ENCODE measurements at places on chromosomes 12 and 14. TPM values are rescaled to one million over a fixed set of nuclear protein-coding genes. Genes with fewer than 3 reads are reported as not detected.

DNA sequence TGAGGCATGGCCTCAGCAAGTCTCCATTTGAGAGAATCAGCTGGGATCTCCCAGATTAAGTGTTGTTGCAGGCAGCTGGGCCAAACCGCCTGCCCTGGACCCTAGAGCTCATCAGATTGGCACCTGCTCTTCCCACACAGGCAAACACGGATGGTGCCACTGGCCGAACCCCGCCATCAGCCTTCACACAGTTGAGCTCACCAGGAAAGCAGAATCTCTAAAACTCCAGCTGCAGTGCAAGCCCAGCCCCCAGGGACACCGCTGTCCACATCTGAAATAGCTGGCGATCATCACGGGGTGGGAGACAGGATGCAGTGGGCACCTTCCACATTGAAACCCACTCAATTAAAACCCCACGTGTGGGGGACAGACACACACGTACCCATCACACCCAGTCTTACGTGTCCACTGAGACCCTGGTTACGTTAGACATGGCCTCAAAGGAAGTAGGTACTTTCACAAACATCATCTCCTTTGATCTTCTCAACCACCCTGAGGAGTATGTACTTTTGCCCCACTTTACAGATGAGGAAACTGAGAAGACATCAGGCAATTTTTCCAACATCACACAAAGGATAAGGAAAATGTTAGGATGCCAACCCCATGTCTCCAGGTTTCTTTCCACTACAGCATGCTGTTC is 88.8 kb downstream of the SINHCAF start:
- DNase-seq, result no peak

DNA sequence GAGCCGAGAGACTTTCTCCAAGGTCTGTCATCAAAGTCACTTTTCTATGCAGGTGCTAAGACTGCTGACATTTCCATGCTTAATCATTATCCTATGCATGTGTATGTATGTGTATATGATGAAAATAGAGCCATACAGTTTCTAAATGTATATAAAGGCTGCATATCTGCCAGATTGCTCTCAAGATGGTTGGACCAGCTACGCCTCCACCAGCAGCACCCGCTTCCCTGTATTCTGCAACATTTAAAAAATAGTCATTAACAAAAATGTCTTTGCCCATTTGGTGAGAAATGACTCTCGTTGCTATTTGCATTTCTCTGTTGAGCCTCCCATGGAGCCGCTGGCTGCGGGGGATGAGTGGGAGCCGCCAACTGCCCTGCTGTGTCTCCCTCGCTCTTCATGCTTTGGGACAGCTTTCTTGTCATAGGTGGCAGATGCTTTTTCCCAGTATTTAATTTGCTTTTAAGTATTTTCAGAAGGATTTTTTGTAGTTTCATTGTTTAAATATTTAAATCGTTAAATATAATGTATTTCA is 54.7 kb downstream of the DYNC1H1 start:
- DNase-seq, result no peak

DNA sequence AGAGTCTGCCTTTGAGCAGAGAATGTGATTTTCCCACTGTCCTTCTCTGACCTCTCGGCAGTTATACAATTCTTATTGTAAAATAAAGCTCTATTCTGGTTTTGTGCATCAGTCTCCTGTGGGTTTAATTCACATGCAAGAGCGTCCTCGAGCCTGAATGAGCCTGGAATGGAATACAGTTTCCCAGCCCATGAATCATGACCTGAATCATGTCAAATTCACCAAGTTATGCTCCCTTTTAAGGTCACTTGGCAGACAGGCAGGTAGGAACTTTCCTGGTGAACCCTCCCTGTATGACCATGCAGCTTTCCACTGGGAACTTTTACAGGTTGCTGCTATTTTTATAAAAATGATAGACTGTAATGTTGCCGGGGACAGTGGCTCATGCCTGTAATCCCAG is 41.7 kb downstream of the BICD1 start:
- no peak for DNase-seq

DNA sequence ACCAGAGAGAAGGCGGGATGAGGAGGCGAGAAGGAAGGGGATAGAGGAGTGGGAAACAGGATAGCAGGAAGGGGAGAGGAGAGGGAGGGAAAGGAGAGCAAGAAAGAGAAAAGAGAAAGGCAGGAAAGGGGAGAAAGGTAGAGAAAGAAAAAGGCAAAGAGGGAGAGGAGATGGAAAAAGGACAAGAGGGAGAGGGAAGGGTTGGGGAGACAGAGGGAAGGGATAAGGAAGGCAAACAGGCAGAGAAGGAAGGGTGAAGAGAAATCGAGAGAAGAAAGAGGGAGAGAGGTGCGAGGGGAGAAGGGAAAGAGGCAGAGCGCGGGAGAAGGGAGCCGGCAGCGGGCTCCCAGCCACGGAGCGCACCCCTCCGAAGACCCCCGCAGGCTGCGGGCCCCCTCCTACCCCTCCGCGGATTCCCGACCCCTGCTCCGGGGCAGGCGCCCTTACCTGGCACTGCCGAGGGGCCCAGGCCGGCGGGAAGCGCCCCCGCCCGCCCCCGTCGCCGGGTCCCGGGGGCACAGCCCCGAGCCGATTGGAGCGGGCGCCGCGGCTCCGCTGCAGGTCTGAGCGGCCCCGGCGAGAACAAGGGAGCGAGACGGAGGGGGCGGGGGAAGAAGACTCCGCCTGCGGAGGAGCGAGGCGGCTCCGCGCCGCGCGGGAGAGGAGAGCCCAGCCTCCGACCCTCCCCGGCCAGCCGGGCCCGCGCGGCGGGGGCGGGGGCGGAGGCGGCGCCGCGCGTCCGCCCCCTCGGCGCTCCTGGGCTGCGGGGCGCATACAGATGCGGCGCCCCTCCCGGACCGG is at the start of gene CDH24:
TSS of gene CDH24 (minus strand) at position 565 of the 801 bp plus-strand sequence. CDS start 1,787 bp downstream, outside the sequence.
- peak; percentile 90 for DNase-seq

DNA sequence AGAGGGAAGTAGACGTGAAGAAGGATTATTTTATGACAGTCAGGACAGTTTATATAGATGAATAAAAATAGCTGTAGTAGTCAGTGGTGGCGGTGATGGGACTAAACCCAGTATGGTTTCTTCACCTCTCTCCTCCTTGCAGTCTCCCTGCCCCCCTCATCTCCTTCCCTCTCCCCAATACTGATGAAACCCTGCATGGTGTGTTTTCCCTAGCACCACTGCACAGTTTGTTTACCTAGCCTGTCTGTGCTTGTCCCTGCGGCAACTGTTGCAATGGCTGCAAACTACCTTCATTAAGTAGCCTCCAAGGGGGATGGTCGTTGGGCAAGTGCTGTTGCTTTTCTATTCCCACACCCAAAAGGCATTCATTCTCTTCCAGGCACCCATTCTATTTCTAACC is 14.7 kb downstream of the PCBP2 start:
- no peak for DNase-seq

DNA sequence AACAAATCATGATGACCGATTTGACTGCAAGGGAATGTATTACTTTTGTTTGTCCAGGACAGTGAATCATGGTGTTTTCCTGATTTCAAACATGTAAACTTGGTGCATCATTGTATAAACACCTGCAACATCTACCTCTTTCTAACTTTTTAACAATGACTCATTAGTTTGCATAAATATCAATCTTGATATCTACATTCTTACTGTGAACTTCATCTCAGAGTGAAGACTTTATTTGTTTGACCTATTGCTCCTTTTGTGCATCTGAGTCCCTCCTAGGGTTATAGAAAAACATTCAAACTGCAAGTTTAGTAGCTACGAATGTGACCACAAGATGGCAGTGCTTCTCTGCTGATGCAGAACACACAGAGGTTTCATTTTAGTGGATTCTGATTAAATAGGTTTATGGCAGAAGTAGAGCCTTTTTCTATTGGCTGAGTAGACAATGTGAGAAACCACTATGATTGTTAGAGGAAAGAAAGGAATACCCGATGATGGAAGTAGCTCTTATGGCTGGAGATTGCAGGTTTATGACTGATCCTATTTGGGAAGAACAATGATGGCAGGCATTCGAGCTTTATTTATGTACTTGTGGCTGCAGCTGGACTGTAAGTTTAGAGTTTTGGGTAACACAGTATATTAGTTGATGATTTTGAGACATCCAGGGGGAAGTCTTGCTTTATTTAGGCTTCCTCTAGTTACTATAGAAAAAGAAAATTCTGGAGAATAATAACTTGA is 244.2 kb upstream of the OR4E1 start:
- peak; percentile 11 for DNase-seq

MYL2 gene
- not detected for polyA plus RNA-seq

IL23A gene
- polyA plus RNA-seq, result 0.29 TPM

- no peak for DNase-seq
Measured at GRCh38 chr12:53856132-53856531, 82.5 kb upstream of the HOXC13 start.

- no peak for DNase-seq
Measured at GRCh38 chr12:67764055-67764454, 115.5 kb downstream of the DYRK2 start.

KRT79 gene
- polyA plus RNA-seq, result not detected

GRCh38 chr14:35747379-35747778 is 61.7 kb downstream of the RALGAPA1 start:
- no peak for DNase-seq

PMCH gene
- polyA plus RNA-seq, result not detected

- DNase-seq, result peak; percentile 50
Measured at GRCh38 chr14:104085032-104085888, at the start of gene ASPG. ASPG (plus strand) TSS chr14:104085700; CDS start chr14:104085771, 71 bp downstream.

KCNMB4 gene
- polyA plus RNA-seq, result 1.0 TPM

- DNase-seq, result no peak
Measured at GRCh38 chr14:95619785-95620417, 66.3 kb upstream of the TCL1B start.

PIANP gene
- 9.9 TPM for polyA plus RNA-seq

GRCh38 chr12:27771481-27772327 is 8.3 kb upstream of the KLHL42 start:
- no peak for DNase-seq

- DNase-seq, result no peak
Measured at GRCh38 chr14:76304536-76305267, 71.2 kb upstream of the ESRRB start.

DNA sequence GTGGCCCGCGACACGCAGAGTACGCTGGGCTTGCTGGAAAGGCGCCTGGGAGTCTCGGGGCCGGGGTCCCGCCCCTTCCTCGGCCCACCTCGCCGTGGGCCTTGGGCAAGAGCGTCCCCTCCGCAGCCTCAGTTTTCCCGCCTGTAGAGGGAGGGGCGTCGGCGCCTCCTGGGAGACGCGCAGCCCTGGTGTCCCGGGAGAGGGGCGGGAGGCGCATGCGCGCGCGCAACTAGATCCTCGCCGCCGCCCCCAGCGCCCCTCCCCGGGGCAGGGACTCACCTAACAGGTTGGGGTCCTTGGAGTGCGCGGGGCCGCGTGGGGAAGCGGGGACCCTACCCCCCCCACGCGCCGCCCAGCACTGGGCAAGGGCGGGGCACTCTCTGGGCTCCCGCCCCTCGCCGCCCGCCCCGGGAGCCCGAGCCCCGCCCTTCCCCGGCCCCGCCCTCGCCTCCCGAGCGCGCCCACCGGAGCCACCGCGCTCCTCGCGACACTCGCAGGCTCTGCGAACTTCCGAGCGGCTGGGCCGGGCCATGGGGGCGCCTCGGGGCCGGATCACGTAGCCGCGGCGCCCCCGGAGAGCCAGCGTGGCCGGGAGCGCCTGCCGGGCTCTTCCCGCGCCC is at the start of gene KIF26A:
TSS of gene KIF26A (plus strand) at position 490 of the 620 bp plus-strand sequence. CDS start 136 bp downstream, outside the sequence.
- DNase-seq, result peak; percentile 96

ITGB7 gene
- polyA plus RNA-seq, result 0.25 TPM

- no peak for DNase-seq
Measured at GRCh38 chr12:108583991-108584390, 13.9 kb downstream of the TMEM119 start.

DNA sequence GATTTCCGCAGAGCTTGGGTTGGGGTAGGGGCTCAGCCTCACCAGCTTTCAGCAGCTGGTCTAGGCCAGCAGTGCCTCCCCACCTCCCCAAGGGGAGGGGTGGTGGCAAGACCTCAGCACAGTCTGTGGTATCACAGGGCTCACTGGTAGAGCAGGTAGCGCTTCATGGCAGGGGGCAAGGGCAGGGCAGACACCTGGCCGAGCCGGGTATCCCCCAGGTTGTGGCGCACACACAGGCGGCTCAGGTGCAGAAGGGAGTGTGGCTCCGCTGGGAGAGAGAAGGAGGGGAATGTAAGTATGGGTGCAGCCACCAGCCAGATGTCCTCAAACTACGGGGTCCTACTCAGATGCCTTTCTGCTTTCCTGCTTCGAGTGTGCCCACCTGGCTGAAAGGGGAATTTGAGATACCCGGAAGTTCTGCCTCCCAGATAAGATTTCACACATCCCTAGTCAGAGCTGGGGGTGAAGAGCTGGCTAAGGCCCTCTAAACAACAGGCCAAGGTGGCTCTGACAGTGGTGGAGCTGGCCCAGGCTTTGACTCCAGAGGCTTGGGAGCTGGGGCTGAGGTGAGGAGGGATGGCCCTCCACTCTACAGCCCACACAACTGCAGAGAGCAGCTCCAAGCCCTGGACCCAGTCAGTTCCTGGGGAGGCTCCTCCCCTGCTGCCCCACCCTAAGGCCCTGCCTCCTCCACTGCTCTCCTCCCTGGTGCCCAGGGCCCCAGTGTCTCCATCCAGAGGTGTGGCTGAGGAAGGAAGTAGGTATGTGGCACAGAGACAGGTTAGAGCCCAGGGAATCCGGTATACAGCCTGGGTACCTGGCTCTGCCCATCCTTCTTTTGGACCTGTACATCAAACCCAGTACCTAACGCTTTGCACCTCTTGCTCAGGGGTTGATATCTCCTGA is 1.8 kb downstream of the SPSB2 start:
- DNase-seq, result no peak

DNA sequence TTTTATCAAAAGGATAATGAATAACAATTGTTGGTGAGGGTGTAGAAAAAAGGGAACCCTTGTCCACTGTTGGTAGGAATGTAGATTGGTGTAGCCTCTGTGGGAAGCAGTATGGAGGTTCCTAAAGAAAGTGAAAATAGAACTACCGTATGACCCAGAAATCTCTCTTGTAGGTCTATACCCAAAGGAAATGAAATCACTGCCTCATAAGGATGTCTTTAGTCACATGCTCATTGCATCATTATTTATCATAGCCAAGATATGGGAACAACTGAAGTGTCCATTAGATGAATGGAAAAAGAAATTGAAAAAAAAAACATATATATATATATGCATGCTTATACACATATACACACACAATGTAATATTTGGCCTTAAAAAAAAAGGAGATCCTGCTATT is 158.8 kb upstream of the NPAS3 start:
- no peak for DNase-seq

- DNase-seq, result no peak
Measured at GRCh38 chr12:57187222-57188089, 29.1 kb upstream of the NXPH4 start.

GRCh38 chr12:38886931-38887330 is 18.5 kb downstream of the CPNE8 start:
- DNase-seq, result no peak
